Urinary bladder (tissue), 4 donors: ENCODE measurements at places on chromosomes 3 and 15. TPM values are rescaled to one million over a fixed set of nuclear protein-coding genes. Genes with fewer than 3 reads are reported as not detected.

Gene SHC4
- 8.8 TPM for total RNA-seq

Gene DUOXA1
- 12.3 TPM for total RNA-seq

Gene TAMM41
- 17.4 TPM for total RNA-seq

Gene LYZL4
- total RNA-seq = not detected

Gene CGNL1
- 31.7 TPM for total RNA-seq

Gene ZNF654
- 54.7 TPM for total RNA-seq

Gene NOX5
- 0.16 TPM for total RNA-seq

Gene TP63
- 26.3 TPM for total RNA-seq

Gene GPR15
- not detected for total RNA-seq

Gene LMOD3
- total RNA-seq = 3.0 TPM

Gene NPAP1
- 0.58 TPM for total RNA-seq

Gene MASP1
- total RNA-seq = 4.9 TPM

Gene ATP13A5
- not detected for total RNA-seq

Gene HCLS1
- 11.6 TPM for total RNA-seq
